ENCODE measurements at places on chromosomes 1 and 21. TPM values are rescaled to one million over a fixed set of nuclear protein-coding genes. Genes with fewer than 3 reads are reported as not detected.

The RSPO1 gene
- not detected for total RNA-seq

The NR1I3 gene
- total RNA-seq: not detected

The ZNF695 gene
- not detected for total RNA-seq

The PYHIN1 gene
- not detected for total RNA-seq

The RHD gene
- not detected for total RNA-seq

The GPBP1L1 gene
- 59.0 TPM for total RNA-seq

The NMNAT1 gene
- total RNA-seq: 18.5 TPM

The PCP4L1 gene
- total RNA-seq: not detected

The CFAP107 gene
- not detected for total RNA-seq

The SEC16B gene
- total RNA-seq: 25.5 TPM

- DNase-seq: no peak
Observed at GRCh38 chr1:71836904-71837303, 445.4 kb downstream of the NEGR1 start.

GRCh38 chr1:74467786-74468377 lies 44.5 kb downstream of the LRRC53 start:
- no peak for DNase-seq

DNA sequence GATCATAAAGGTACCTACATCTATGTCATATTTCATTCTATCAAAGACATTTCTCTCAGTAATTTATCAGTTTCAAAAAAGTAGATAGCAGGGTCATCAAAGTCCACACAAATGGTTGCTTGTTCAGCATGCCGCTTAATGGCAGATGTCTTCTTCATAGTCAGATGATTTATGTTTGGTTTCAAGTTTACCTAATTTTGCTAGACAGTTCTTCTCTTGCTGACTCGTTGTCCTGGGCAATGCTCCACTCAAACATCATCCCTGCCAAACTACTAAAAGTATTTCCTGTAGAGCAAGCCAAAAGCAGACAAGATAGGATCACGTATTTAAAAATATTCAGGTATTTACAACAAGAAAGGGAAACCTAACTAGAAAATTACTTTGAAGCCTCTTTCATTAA lies 13.6 kb downstream of the NUP210L start:
- DNase-seq: no peak

DNA sequence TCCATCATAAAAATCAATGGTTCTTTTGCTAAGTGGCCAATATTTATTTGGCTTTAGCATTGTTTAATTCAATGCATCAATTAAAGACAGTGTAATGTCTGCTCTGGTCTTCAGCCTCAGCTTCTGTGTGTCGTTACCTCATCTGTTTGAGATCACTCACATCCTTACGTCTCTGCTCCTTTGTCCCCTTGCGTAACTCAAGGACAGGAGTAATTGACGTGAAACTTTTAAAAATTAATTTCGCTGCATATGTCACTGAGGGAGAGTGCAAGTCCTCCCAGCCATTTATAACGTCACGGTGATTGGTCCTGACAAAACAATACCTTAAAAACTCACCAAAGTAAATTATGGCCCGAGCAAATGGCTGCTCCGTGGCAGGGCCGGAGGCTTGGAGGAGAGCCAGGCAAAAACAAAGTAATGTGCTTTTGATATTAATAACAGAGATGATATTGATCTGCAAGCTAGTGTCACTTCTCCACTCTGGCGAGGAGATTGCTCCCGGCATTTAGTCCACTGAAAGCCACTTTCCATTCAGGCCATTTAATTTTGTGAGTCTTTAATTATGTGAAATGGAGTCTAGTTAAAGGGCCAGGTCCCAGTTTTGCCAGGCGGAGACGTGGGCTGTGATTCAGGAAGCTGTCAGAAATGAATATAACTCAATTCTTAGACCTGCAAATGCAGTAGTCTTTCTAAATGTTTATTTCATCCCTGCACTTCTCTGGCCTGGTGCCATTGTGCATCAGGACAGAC lies 150.9 kb upstream of the POU3F1 start:
- DNase-seq: no peak

GRCh38 chr1:24964811-24965570 lies 34.9 kb upstream of the RUNX3 start:
- DNase-seq: no peak

DNA sequence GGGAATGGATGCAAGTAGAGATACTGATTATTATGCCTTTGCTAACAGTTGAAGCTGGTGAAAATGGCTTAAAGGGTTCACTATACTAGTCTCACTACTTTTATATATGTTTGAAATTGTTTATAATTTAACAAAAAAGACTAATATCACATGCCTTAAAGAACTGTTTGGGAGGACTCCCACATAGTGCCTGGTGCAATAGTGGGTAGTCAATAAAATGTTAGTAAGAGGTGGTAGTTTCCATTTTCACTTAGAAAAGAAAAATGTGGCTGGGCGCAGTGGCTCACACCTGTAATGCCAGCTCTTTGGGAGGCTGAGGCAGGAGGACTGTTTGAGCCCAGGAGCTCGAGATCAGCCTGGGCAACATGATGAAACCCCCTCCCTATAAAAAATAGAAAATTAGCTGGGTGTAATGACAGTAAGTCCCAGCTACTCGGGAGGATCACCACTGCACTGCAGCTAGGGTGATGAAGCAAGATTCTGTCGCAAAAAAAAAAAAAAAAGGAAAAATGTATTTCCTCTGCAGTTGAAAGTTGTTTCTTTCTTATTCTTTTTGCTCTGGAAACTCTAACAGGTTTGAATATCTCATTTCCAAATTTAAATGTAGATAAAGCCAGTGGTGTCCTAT lies 24.5 kb downstream of the C21orf91 start:
- DNase-seq: no peak

GRCh38 chr1:10374442-10374860 lies 24.4 kb upstream of the PGD start:
- DNase-seq: no peak

- no peak for DNase-seq
Observed at GRCh38 chr1:67401443-67401842, 28.8 kb downstream of the SERBP1 start.

GRCh38 chr1:192010406-192010805 lies 147.9 kb upstream of the RGS18 start:
- no peak for DNase-seq

DNA sequence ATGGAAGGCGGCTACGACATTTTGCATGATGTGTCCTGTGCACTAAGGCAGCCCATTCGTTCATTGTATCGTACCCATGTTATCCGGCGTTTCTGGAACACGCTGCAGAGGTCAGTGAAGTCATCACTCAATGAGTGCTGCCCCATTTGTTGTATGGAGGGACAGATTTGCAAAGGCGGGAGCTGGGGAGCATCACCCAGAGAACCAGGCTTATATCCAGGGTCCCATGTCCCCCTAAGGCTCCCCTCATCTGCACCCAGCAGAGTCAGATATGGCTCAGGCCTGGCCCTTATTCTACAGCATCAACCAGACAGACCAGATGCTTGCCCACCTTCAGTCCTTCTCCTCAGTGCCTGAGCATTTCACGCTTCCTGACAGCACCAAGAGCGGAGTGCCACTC lies 31.2 kb downstream of the SZT2 start:
- DNase-seq: no peak

DNA sequence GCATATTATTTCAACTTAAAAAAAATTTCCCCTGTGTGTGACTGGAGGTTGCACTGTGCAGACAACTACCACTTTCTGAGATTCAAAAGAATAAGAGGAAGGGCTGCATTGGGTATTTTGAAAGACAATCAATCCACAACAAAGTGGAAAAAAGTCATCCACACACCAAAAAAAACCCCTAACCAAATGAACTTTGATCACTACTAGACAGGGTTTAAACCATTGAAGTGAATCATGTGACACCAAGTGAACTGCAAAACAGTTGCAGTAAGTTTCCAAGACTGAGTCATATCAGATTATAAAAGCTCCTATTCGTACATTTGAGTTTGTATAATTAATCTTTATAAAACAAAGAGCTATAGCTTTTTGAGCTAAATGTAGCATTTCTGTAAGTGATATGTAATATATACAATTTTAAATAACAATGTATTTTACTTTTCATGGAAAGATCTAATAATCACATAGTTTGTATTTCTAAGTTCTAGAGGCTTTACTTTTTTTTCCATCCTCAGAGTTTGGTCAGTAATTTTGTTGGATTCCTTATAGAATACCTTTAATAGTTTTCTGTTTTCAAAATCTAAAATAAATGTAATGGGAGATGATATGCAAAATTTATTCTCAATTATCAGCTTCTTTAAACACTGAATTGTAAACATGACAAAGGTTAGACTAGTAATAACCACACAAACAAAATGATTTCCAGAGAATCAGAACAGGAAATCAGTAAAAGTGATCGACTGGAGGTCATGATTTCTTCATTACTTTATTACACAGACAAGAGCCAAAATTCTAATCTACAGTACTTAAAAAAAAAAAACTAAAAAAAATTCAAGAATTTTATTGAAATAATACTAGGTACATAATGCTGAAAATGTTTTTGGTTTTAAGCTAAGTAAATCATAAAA lies 50.5 kb upstream of the GFI1 start:
- peak; percentile 11 for DNase-seq

DNA sequence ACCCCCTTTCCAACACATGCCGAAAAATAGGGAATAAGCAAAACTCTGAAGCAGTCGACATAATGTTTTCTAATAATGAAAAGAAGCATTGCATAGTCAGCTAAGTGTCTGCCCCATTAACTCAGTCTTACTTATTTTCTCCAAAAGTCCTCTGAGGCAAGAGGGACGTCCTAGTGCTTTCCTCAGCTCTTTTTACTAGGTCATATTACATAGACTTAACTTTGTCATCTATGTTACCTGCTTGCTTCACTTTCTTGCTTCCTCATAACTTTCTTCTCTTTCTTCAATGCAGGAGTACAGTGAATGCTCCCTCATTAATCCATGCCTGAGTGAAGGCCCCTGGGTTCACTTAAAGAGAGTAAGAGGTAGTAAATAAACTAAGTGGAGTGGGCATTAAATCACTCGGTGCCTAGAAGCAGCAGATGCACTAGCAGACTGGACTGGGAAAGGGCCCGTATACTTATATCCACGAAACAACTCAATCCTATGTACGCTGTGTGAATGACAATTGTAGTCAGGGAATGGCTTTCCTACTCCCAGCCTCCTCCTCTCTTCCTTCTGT lies 210.5 kb upstream of the SPAG17 start:
- no peak for DNase-seq

GRCh38 chr1:187045371-187045770 lies 216.6 kb downstream of the PLA2G4A start:
- DNase-seq: no peak

- DNase-seq: peak; percentile 56
Observed at GRCh38 chr1:65266476-65266875, 42.9 kb upstream of the DNAJC6 start.

GRCh38 chr1:51283979-51284378 lies 46.4 kb downstream of the TTC39A start:
- DNase-seq: no peak
